ENCODE measurements at places on chromosomes 11 and 22.

GRCh38 chr11:112437096-112437495 is 176.4 kb upstream of the PLET1 start:
- no peak for DNase-seq

GRCh38 chr11:9839550-9839949 is 175.7 kb downstream of the SWAP70 start:
- DNase-seq, result no peak

DNA sequence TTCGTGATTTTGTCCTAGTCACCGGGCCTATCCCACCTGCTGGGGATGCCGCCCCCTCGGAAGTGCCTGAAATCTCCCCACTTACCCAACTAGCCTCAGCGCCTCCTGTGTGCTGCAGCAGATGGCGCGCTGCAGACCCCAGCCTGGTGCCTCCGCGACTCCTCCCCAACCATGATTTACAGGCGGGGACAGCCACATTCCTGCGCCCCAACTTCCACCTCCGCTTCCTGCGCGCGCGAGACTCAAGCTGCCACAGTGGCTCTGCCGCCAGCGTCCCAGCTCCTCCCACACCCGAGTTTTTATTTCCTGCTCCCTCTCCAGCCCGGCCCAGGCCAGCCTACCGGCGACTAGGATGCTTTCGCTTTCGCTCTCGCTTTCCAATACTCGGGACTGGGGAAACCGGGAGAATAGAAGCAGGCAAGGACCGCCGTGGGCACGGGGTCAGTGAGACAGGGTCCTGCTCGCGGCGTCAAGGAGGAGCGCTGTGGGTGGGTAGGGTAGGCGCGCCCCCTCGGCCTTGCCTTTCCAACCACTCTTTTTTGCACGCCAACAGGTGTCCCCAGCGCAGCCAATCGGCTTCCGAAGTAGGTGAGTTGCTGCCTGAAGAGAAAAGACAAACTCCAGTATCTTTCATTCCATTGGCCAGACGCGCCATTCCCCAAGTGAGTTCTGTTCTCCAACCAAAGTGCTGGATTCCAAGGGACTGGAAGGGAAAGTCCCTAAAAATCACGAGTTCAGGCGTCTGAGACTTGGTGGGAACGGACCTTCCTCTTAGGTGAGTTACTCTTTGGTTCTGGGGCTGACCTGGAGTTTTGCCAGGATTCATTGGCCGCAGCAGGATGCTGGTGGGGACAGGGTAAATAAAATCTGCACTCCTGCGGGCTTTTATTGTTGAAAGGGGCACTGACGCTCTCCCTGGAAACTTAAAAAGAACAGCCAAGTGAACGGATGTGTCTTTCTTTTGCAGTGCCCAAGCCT is at the start of gene FAM111A:
Gene FAM111A (plus strand): TSS at position 327 of the 978 bp plus-strand sequence. CDS start 6,017 bp downstream, outside the sequence.
- peak; percentile 68 for DNase-seq

GRCh38 chr11:15613789-15614188 is 499.1 kb downstream of the INSC start:
- DNase-seq, result no peak

GRCh38 chr11:122025757-122026156 is 90.3 kb downstream of the BLID start:
- no peak for DNase-seq

DNA sequence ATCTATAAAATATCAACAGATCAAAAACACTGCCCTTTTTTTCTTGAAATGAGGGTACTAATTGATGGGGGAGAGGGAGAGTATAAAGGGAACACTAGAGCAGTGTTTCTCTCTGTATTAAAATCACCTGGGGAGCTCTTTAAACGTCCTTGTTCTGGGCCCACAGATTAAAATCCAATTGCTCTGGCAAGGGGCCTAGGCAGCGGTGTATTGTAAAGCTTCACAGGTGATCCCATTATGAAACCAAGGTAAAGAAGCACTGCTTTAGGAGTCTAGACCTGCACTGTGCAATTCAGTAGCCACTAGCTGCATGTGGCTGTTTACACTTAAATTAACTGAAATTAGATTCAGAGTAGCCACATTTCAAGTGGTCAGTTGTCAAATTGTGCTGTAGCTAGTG is 3.0 kb downstream of the AQP11 start:
- DNase-seq, result no peak

DNA sequence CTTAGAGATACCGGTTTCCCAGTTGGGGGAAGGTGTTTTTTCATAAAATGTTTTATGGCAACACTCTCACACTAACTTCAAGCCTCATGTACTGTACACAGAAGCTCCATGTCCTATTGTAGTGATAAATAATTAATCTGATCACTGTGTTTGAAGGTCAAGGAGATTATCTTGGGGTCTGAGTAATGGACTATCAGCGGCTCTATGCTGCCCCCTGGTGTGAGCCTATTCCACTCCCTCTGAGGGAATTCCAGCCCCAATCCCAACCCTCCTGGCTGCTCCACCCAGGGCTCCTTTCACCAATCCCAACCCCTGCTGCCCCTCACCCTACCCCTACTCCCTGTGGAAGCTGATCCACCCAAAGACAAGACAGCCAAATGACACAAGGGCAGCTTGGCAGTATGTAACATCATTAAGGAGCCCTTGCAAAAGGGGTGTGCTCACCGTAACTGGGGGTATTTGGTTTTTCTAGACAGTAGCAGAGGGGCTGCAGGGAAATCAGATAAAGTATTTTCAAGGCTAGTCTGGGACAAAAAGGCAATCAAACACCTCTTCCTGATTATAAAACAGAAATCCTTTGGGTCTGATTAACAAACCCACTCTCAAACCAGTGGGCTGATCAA is 22.3 kb downstream of the HPS4 start:
- DNase-seq, result peak; percentile 9

DNA sequence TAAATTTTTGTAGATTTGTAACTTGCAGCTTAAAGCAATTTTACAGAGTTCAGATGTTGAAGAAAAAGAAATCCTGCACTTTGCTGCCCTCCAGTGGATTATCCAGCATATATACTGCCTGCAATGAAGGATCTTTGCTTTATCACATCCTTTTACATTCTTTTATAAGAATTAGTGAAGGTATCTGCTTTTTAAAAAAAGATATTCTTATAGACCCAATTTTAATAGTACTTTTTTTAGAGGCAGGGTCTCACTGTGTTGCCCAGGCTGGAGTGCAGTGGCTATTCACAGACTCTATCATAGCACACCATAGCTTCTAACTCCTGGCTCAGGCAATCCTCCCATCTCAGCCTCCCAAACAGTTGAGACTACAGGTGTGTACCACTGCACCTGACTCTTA is 60.7 kb downstream of the TTC17 start:
- DNase-seq, result no peak

Data from activated CD4-positive, CD25-positive, alpha-beta regulatory T cell treated with anti-CD3 and anti-CD28 coated beads, Interleukin-2, amount 50 U/mL, for 16 hours (primary cell).